ENCODE measurements at places on chromosomes 6 and 20. TPM values are rescaled to one million over a fixed set of nuclear protein-coding genes. Genes with fewer than 3 reads are reported as not detected.

DNA sequence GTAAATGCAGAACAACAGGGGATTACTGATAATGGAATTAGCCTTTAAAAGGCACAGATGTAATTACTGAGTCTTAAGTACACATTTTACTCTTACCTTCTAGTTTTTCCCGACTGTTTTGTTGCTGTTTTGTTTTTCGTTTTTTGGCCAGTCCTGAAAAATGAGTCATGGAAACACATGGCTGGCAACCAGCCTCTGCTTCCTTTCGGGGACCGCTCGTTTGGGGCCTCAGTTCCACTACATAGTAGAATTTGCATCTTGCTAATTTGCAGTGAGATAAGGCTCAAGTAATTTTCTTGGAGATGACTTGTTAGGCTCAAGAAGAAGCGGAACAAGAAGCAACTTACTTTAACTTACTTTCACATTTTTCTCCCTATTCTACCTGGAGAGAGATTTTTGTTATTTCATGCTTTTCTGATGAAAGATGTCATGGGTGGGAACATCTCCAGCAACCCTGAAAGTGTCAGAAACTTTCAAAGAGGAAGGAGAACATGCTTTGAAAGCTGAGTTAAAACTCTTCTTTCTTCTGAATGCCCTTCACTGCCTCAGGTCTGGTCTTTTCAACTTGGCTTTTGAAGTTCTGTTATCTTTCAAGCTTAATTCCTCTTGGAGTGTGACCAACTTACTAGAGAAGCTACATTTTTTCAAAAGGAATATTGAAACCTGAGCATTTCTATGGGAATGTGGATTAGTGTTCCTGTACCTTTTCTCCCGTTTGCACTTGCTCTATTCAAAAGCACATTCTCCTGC is 71.5 kb upstream of the HDAC2 start:
- no peak for ATAC-seq

GRCh38 chr6:35474942-35475570 is 6.9 kb downstream of the RPL10A start:
- no peak for ATAC-seq

GRCh38 chr6:39804466-39805065 is 12.4 kb downstream of the DAAM2 start:
- no peak for ATAC-seq

DNA sequence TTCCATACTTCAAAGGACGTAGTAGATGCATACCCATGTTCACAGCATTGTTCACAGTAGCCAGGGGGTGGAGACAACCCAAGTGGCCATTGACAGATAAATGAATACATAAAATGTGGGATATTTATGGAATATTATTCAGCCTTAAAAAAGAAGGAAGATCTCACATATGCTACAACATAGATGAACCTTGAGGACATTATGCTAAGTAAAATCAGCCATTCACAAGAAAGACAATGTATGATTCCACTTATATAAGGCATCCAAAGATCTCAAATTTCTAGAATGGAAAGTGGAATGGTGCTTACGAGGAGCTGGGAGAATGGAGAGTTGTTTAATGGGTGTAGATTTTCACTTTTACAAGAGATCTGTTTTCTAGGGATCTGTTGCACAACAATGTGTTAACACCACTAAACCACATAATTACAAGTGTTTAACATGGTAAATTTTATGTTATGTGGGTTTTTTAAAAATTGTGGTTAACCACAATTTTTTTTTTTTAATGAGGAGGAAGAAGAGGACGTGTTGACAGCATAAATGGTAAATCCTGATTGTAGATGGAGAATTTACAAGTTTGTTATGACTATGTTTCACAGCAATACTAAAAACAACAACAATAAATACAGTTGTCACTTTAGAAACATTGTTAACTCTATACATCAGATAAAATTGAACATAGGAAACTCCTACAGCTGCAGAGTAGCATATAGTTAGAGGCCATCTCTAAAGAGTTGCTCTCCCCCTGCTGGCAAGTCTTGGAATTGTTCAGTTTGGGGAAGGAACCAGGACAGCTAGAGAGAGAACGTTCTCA is 41.6 kb downstream of the CCN2 start:
- ATAC-seq, result peak; percentile 53

DNA sequence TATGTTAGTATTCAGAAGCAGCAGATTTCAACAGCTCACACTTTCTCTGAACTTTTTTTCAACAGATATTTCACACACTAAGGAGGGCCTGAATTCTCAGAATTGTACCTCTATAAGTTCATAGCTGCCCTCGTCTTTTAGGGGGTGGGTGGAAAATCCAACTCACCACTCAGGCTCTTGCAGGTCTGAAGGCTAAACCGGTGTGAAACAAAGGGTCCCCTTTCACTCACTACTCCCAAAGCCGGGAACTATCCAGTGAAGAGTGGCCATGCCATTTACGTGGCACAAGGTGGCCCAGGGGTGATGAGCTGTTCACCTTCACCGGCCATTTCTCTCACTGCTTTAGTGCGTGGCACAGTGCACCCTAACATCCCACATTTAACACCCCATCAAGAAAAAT is 24.2 kb downstream of the TBC1D7 start:
- ATAC-seq, result no peak

The AMD1 gene
- total RNA-seq, result 96.5 TPM
